ENCODE measurements at places on chromosomes 12 and 14. TPM values are rescaled to one million over a fixed set of nuclear protein-coding genes. Genes with fewer than 3 reads are reported as not detected.

- no peak for DNase-seq
Measured at GRCh38 chr12:50401500-50402081, 906 bp downstream of the LARP4 start.

- no peak for DNase-seq
Measured at GRCh38 chr14:45253754-45254310, 830 bp upstream of the MIS18BP1 start.

- DNase-seq: no peak
Measured at GRCh38 chr12:120798696-120799095, 73.1 kb downstream of the ACADS start.

The POLE2 gene
- polyA plus RNA-seq: 1.4 TPM

DNA sequence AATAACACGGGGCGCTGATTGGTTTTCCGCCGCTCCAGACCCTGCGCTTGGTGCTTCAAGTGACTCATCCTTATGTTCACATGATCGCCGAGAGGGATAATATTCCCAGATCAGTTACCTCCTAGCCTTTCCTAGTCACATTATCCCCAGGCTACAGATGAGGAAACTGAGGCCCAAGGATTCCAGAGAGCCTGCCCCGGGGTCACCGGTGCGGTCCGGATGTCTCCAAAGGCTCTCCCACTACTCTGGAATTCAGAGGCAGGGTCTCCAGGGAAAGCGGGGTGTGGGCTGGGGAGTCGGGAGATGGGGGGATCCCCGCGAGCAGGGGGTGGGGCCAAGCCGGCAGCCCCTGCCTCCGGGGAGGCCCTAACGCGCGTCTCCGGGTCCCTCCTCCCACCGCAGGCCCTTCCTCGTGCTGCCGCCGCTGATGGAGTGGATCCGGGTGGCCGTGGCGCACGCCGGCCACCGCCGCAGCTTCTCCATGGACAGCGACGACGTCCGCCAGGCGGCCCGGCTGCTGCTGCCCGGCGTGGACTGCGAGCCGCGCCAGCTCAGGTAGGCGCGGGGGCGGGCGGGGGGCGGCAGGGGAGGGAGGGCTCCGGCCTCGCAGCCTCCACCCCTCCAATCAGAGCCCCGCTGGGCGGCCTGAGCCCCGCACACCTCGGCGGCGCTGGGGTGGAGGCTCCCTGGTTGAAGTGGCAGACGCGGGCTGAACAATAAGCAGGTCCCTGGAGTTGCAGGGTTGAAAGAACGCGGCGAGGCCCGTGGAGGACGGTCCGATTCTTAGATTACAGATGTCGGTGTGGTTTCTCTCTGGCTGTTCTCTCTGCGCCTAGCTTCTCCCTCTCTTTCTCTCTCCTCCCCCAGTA is 104.6 kb upstream of the PWP1 start:
- no peak for DNase-seq

The KRT75 gene
- not detected for polyA plus RNA-seq

- no peak for DNase-seq
Measured at GRCh38 chr14:100644383-100644782, 57.2 kb upstream of the BEGAIN start.

DNA sequence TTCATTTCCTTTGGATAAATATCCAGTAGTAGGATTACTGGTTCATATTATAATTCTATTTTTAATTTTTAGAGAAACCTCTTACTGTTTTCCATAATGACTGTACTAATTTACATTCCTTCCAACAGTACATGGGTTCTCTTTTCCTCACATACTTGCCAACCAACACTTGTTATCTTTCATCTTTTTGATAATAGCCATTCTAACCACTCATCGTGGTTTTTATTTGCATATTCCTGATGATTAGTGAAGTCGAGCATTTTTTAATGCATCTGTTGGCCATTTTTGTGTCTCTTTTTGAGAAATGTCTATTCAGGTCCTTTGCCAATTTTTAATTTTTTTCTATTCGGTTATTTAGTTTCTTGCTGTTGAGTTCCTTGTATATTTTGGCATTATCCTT is 457.7 kb upstream of the PDE3A start:
- DNase-seq: no peak

The FBXO34 gene
- 8.1 TPM for polyA plus RNA-seq

- DNase-seq: no peak
Measured at GRCh38 chr12:4540170-4540569, 1.5 kb downstream of the RAD51AP1 start.

The CHMP4A gene
- polyA plus RNA-seq: 95.1 TPM

The OR8S1 gene
- not detected for polyA plus RNA-seq

- DNase-seq: no peak
Measured at GRCh38 chr14:32513571-32514009, 184.5 kb downstream of the AKAP6 start.

- DNase-seq: no peak
Measured at GRCh38 chr12:93818488-93819049, 141.4 kb downstream of the CRADD start.
